ENCODE measurements at places on chromosomes 6 and 20.

- peak; percentile 24 for DNase-seq
Measured at GRCh38 chr6:33018904-33019303, 9.5 kb upstream of the HLA-DOA start.

DNA sequence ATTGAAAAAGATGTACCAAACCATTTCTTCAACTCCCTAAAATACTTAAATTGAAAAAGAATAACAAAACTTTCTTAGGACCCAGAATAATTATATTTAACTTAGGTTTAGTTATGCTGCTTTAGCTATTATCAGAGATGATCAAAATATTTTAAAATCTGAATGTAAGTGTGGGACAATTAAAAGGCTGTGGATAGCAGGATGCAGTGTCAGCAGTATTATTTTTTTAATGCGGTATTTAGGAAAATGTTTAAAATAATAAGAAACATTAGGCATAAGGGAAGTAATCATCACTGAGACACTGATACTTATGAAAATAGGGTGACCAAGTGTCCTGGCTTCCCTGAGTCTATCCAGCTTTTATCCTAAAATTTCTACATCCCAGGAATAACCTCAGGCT, 161.5 kb upstream of the PTCHD4 start:
- DNase-seq, result no peak

DNA sequence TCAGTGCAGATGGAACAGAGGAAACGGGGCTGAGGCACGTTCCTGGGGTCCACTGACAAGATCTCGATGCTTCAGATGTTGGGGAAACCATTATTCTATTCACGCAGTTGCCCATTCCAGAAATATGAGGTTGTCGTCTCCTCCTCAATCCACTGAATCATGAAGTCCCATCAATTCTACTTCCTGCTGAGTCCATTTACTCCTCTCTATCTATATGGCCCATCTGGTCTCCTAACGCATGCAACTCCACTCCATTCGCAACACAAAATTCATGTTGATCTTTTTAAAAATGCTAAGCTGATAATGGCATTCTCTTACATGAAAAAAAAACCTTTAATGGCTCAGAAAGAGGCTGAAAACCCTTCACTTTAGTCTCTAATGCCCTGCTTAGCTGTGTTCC, 37.5 kb downstream of the MAP3K5 start:
- DNase-seq, result no peak

DNA sequence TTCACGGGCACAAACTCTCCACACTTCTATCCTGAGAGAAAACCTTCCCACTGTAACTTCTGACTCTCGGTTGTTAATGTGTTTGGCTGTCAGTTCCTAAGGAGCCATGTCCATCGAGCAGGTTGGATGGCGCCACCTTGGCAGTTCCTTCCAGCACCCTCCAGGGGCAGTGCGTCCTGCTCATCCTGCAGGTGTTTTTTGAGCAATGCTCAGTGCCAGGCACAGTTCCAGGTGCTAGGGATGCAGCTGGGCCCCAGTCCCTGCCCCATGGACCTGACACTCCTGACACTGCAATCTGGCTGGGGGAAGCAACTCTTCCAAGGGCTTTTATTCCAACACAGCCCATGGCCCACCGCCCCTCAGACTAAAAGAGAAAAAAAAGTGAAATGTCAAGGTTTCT, 376.4 kb downstream of the PREX1 start:
- no peak for DNase-seq

GRCh38 chr20:46562373-46563169, 12.1 kb upstream of the OCSTAMP start:
- DNase-seq, result peak; percentile 56

GRCh38 chr6:121443971-121444541, 8.6 kb downstream of the GJA1 start:
- DNase-seq, result no peak
